ENCODE measurements at places on chromosomes 6 and 20.

- no peak for DNase-seq
These were observed 603.2 kb downstream of the RNF144B start for GRCh38 chr6:18990059-18990978.

DNA sequence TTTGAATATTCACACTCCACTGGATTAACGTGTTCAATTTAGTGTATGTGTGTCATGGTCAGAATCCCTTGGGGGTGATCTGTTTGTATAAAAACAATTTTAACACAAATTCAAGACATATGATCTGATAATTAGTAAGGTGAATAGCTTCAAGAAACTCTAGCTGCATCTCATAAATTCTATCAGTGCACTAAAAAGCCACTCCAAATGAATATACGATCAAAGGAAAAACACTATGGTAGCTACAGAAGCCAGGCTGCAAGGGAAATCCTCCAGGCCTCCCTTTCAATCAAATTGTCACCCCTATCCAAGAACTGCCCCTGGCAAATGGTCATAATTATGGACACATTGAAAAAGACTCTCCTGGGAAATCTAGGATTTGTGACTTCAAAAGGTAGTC lies 9.4 kb upstream of the RAE1 start:
- DNase-seq: no peak

- no peak for DNase-seq
These were observed 8.1 kb downstream of the BEND6 start for GRCh38 chr6:56963043-56963442.

DNA sequence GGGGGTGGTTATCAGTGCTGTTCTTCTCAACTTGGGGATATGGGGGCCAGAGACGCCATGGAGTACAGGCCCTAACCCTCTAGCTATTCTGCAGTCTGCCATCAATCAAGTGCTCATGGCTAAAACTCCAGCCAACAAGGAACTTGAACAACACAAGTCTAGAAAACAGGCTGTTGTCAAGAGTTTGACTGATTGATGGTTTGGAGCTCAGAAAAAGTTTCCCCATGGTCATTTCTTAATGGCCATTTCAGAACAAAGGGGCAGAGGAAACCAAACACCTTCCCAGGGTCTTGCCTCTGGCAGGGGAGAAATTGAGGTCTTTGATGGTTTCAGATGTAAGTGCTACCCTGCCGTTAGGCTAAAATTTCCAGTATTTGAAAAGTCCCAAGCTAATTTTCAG lies 15.1 kb downstream of the PCK1 start:
- no peak for DNase-seq

DNA sequence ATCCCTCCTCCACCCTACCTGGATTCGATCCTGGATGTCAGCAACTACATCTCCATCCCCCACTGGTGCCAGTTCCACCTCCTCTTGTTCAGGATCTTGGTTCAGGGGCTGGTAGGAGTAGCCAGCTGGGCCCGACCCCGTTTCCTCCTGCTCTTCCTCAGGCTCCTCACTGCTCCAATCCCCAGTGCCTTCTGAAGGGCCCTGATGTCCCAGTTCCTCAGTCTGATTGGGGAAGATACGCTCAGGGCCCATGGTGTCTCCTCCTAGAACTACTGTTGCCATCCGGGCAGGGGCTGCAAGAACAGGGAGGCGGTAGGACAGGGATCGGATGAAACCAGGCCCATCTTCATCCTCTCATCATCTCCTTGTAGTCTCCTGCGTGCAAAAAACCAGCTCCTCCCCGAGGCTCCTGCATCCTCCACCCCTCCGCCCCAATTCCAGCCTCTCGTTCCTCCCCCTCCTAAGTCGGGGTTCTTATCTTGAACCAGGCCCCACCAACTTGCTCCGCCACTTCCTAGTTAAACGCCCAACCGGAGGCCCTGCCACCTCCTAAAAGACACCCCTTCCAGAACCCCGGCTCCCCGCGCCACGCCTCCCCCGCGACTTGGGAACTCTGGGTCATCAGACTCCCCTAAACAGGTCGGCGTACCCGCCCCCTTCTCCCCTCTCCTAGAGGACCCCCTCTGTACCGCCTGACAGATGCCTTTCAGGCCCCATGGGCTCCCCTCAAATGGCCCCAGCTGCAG lies 476 bp downstream of the MEA1 start:
- DNase-seq: peak; percentile 15
